ENCODE measurements at places on chromosomes 3 and 15.

- DNase-seq, result no peak
These were observed 28.6 kb downstream of the DAPK2 start for GRCh38 chr15:64017591-64018163.

- DNase-seq, result no peak
These were observed 192.9 kb downstream of the ADAMTSL3 start for GRCh38 chr15:83846847-83847246.

DNA sequence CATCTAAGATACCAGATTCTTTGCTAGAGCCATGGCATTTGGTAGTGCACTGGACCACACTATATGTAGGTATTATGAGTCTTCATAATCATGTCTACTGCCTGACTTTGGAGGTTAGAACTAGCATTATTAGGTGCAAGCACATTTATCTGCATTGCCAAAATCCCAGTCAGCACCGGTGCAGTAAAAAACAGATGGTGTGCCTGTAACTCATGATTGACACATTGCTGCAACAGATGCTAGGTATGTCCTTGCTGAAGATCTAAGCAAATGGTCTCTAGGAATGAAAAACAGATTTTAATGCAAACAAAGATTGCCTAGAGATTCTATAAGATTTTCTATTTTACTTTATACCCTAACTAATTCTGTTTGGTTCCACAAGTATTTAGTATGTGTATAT lies 47.7 kb downstream of the MYO5A start:
- no peak for DNase-seq

DNA sequence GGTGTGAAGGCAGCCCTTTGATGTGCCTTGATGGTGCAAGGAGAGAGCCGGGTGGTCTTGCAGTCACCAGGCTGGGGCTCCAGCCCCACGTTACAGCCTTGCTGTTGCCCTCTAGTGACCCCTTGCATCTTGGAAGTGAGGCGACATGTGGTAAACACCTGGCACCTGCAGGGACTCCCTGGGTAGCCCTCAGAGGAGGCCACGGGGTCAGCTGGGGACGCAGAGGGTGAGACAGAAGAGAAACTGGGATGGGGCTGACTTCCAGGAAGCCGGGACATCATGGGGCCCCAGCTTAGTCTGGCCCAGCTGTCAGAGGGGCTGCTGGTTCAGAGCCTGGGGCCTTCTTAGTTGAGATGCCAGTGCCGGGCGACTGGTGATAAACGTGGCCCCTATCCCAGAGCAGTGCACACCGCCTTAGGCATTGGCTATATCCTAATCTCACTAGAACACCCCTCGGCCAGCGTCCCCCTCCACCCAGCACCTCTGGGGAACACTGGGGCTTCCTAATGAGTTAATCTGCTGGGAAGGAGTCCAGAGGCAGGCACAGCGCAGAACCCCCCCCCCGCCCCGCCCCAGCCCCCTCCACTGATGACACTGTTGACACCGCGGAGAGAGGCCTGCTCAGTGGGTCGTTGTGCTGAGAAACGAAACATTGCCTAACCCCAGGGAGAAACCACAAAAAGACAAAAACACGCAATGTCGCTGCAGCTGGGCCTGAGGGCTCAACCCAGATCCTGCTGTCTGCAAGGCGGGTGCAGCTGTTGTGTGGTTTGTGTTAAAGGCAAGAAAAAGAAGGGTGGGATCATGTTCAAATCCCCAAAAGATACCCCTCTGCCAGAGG lies 60.5 kb upstream of the KLF13 start:
- DNase-seq, result peak; percentile 7

DNA sequence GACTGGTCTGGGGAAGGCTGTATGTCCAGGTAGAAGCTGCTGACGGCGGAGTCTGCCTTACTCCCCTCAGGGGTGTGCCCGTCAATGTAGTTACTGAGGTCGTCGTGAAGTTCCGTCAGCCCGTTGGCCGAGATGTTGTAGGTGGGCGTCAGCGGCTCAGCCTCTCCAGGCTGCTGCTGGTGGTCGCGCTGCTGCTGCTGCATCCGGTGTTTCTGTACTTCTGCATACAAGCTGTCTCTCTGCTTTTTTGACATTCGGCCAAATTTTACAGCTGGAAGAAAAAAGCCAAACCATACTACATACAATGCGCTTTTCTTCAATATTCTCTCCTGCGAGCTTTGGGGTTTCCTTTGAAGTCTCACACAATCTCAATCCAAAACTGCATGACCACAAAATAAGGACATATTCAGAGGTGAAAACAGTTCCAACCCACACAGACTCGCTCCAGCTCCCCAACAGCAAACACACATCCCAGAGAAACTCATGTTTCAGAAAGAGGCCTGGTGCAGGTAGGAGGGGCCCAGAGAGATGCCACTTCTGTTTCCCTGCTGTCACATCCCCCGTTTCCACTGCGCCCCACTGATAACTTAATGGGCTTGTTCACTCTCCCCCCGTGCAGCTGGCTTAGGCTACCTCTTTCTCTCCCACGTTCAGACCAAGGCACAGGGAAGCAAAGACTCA lies 32.5 kb upstream of the ICE2 start:
- DNase-seq, result no peak

DNA sequence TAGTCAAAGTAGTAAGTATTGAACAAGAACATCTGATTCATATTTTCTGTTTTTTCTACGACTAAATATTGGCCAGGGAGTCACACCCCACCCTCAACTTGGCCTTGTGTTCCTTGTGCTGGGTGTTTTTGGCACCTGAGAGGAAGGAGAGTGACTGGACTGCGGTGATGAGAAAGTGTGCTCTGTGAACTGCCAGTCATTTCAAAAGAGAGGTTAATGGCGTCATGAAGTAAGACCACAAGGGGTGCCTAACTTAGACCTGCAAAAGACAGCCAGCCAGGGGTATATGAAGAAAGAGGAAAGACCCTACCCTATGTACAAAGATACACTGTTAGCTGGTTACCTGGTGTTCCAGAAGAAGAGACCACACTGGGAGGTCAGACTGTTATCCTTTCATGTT lies 58.4 kb upstream of the COL8A1 start:
- DNase-seq, result no peak

DNA sequence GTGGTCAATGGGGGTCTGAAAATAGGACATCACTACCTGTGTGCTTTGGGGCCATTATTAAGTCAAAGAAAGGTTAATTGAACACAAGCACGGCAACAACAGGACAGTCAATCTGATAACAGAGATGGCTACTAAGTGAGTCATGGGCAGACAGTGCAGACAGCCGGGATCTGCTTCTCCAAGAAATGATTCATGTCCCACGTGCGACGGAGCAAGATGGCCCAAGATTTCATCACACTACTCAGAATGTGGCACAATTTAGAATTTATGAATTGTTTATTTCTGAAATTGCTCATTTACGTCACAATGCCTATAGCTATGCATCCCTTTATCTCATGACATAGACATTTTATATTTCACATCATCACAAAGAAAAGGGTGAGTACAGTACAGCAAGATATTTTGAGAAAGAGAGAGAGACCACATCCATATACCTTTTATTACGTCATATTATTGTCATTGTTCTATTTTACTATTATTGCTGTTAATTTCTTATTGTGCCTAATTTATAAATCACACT lies 770.6 kb upstream of the NR2F2 start:
- no peak for DNase-seq

DNA sequence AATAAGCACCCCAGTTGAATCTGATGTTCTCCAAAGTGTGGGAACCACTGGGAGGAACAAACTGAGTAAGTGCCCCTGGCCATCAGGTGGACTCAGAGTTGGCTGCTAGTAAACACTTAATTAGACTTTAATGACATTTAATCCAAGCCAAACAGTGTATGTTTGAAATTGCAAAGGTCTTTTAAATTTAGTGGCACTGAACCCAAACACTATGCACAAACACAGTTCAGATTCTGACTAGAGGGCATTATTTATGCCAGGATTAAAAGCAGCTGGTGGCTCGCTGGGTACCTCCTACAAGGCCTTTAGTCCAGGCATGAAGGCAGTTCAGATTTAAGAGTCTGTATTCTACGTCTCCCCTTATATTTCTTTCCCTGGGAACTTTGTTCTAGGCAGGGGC lies 264.8 kb downstream of the CLSTN2 start:
- DNase-seq, result no peak

DNA sequence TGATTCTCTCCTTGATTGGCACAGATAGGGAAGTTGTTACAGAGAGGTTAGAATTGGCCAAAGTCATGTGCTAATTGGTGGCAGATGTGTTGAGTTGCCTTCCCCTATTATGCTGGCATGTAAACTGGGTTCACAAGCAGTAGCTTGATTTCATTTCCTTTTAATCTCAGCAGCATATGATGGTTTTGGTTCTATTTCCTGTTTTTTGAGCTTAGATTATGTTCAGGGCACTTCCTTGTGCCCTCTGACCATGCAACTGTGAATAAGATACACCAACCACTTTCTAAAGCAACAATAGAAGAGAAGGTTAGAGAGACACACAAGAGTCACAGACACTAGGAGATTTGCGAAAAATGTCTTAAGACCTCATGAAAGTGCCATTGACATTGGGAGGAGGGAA lies 16.5 kb downstream of the HPS3 start:
- no peak for DNase-seq

- DNase-seq, result peak; percentile 97
These were observed 7.8 kb upstream of the CTDSPL start for GRCh38 chr3:37853691-37854413.

GRCh38 chr3:128504963-128505730 lies 12.1 kb upstream of the GATA2 start:
- DNase-seq, result no peak

DNA sequence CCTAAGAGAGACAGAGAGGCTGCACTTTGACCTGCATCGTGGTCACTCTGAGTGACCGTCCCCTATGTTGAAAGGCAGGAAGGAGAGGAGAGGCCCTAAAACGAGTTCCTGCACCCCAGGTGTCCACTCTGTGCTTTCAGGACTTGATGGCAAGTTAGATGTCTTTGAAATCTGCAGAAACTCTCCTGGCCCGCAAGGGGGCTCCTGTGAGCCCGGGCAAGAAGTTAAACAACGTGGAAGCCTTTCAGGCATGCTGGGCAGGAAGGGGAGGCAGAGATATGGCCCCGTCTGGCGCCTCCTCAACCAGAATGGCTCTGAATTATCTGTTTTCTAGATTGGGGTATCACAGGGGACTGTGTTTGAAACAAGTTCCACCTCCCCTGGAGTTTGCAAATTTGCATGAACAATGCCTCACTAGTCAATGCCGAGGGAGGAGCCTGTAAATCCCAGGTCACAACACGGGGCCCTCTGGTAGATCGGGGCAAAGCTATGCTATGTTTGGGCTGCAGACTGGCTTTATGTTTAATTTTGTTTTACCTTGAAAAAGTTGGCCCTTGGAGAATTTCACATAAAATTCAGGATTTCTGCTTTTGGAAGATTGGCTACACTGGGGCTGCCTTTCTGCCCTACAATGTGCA lies 9.8 kb downstream of the CTXND1 start:
- DNase-seq, result no peak

- DNase-seq, result no peak
These were observed 75.8 kb downstream of the LRIG1 start for GRCh38 chr3:66425032-66425431.

- no peak for DNase-seq
These were observed 5.7 kb downstream of the NME9 start for GRCh38 chr3:138323971-138324370.

DNA sequence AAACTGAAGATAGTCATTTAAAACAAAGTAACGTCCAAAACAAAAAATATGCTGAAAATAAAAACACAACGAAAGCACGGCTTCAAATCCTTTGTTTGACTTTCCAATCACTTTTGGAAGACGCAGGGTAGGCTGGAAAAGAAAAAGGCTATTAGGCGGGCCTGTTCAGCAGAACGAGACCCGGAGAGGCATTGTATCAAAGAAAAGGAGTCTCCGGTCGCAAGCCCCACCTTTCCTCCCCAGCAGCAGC lies 691 bp downstream of the SENP7 start:
- DNase-seq, result no peak

GRCh38 chr3:33488683-33489082 lies 48.5 kb upstream of the UBP1 start:
- no peak for DNase-seq

DNA sequence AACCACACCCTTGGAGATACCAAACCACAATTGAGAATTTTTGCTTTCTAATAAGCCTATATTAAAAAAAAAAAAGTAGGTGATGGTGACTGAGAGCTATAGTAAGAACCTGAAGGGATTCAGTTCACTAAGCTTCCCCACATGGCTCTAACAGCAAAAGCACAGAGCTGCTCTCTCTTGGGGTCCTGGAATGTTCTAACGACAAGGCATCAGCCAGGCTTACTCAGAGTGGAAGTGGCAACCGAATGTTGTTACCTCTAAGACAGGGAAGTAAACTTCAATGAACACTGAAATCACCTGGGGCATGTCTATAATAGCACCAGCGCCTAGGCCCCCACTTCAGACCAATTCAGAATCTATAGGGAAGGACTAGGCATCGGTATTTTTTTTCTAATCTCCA lies 397.7 kb downstream of the MAGI1 start:
- no peak for DNase-seq

DNA sequence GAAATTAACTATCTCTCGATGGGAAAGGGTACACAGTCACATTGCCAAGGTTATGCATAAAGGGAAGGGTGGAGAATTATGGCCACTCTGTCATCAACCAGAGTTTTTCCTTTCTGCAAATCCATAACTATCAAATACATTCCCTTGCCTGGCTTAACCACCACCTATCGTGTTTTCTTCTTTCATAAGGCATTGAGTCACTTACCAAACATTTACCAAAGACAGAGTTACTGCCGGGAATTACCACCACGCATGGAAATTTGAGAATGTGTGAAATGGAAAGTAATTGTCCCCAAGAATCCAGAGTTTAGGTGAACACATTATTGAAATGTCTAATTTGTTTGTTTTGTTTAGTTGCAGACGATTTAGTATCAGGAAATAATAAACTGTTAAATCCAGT lies 134.3 kb upstream of the LRRN1 start:
- DNase-seq, result no peak

DNA sequence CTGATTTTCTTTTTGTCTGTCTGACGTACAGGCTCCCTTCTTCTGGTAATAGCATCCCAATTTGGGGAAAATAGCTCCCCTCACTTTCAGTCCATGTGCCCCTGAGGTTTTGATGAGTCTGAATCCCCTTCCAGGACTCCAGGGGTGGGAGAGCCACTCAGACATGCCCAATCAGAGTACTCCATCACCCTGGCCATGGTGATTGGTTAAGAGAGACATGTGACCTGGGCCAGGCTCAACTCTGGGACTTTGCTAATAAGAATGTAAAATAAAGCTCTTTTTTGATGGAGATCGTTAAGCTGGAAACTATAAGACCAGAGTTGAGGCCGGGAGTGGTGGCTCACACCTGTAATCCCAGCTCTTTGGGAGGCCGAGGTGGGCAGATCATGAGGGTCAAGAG lies 9.2 kb upstream of the MEF2A start:
- DNase-seq, result no peak

DNA sequence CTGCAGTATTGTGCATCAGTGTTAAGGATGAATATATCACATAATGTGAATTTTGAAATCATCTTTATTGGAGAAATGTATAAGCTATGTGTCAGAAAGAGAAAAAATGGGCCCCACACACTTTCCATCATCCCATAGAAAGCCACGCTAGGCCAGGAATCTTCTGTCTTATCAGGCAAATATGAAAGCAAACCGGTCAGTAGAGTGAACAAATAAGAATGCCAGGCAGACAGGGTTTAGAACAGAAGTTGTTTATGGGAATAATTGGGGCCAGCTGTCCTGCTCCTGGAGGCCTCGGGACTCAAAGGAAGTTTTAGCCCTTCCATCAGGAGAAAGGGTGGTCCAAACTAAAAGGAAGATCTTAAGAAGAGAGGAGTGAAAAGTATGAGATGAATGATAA lies 39.5 kb downstream of the ZNF280D start:
- no peak for DNase-seq

Measured in prostate gland (tissue), 2 donors.